Prostate gland (tissue), 2 donors: ENCODE measurements at places on chromosomes 4 and X. TPM values are rescaled to one million over a fixed set of nuclear protein-coding genes. Genes with fewer than 3 reads are reported as not detected.
A peak's percentile ranks its signal among the peaks of the same experiment; 100 is the strongest.

Gene CSAG2
- total RNA-seq, result not detected

DNA sequence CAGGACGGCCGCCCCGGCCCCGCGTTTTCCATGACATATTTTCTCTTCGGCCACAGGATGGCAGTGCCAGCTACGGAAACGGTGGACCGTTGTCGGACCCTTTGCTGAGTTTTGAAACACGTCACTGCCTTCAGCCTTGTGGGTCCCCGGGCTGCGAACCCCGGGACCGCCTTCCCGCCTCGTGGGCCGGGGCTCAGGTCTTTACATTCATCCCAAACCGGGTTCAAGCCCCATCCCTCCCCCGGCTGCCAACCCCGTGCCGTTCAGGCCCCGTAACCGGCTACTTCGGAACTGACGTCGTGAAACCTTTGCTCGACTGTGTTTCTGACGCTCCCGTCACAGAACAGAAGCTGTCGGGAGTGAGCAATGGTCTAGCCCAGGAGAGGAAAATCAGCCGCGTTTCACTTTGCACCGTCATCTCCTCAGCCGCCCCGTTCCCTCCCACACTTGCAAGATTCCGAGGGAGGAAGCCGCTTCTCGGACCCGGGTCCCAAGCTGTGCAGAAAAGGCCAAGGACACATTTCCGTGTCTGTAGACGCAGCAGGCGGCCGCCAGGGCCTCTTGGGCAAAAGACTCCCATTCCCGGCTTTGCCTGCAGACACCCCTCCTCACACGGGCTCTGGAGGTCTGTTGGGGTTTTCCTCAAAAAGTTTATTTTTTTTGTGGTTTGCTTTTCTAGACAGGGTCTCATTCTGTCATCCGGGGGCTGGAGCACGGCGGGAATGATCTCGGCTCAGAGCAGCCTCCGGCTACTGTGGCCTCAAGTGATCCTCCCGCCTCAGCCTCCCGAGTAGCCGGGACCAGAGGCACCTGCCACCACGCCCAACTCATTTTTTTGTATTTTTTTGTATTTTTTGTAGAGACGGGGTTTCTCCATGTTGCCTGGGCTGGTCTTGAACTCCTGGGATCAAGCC, 41.4 kb upstream of the PPP2R3B start:
- no peak for DNase-seq

DNA sequence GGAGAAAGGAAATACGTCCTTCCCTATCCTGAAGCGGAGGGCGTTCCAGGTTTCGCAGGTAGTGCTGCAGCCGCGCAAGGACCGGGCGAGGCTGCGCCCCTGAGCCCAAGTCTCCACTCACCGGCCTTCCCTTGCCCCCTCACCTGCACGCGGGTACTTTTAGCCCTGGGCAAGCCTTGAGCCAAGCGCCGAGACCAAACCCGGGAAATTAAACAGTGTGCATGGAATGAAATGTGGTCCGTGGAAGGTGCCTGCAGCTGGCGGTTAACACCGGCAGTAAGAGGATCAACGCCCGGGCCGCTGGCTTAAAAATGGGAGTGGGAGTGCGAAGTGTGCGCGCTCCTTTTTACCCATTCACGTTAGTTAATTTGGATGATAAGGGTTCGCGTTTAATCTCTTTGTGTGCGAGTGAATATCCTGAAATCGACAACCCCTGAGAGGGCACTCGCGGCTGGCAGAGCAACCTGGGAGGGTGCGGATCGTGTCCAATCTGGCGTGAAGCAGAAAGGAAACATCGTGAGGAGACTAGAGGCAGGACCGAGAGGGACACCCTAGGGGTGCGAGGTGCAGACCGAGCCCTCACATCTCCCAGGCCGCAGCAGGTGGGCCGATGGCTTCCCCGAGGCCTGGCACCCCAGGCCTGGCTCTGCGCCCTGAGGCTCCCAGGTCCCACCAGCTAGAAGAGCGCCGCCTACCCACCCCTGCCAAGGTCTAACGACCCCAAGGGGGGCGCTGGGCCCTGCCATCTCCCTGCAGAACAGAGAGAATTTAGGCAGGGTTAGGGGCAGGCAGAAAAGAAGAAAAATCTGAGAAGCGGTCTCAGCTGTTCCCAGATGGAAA, 2.0 kb upstream of the HELT start:
- no peak for DNase-seq

Gene UVSSA
- total RNA-seq, result 20.8 TPM

DNA sequence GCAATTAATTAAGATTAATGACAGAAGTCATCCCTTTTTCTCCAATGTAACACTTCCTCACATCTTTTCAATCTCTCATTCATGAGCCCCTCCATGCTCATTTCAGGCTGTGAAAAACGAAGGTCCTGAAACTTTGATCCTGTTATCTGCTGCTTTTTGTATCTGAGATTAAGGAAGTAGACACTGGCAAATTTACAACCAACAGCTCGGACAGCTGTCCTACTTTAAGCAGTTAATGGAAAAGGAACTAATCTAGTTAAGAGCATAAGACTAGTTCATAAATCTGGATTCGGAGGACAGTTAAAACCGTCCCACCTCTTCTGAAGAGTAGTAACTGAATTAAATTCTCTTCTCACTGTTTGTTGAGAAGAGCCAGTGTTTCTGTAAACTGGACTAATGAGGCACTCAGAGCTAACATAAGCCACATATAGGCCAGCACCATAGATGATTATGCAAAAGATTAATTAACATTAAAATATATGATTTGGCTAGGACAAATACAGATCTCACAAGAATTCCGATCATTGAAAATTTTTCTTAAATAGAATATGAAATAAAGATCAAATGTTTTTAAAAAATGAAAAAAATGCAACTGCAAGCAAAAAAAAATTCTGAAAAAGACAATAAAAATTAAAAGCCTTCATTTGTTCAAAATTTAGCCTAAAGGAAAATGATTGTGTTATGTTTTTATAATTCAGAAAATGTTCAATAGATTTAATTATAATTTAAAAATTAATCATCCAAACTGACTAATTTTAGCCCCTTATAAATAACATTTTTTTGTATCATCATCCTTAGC, 114.4 kb downstream of the ANTXR2 start:
- no peak for DNase-seq

- peak; percentile 62 for DNase-seq
Measured at GRCh38 chr4:169634975-169635374, 14.6 kb downstream of the CLCN3 start.

DNA sequence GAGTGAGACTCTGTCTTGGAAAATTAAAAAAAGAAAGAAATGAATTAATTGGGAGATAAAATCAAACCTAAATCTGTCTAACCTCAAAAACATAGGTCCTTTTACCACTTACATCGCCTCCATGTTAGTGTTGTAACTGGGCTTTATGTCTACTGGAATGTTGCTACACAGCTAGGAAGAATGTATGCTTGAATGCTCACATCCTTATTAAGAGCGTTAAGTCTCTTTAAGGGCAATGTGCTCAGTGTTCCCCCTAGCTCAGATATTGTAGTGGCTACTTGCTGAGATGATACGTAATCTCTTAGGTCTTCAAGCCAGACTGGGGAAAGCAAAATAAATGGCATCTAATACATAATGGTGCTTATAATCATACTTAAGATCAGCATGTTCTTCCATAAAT, 1072.8 kb downstream of the PDHA2 start:
- no peak for DNase-seq

Gene INTU
- 6.1 TPM for total RNA-seq
